ENCODE measurements at places on chromosomes 4 and X. TPM values are rescaled to one million over a fixed set of nuclear protein-coding genes. Genes with fewer than 3 reads are reported as not detected.
A peak's percentile ranks its signal among the peaks of the same experiment; 100 is the strongest.

DNA sequence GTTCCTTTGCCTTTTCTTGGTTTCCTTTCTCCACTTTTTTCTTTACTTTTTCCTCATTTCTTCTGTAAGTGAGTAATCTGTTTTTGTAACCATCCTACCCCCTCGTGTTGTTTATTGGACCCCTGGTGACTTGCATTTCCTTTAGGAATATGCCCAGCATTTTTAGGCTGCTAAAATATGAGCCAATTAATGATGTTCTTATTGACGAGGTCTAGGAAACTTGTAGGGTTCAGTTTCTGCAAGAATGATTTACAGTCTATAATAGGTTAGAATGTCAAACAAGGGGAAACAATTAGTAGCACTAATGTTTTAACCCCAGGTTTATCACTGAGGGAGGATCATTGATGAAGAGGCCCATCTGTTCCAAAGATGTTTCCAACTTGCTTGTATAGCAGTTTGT is 79.0 kb downstream of the CPE start:
- DNase-seq: no peak

DNA sequence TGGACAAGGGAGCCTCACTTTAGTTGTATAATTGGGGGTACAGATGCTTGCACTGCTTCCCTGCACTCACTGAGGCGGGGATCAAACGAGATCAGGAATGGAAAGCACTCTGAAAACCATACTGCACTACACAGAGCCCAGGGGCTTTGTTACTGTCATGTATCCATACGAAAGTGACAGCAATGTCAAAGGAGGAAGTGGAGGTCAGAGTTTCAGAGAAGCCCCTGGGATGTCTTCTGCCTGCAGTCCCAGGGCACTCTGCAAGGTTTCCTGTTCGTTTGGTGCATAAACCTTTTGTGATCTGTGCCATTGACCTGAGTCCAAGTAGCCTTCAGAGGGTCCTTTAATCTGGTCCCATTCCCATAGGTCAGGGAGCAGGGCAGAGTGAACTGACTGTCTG is 31.2 kb downstream of the RNF175 start:
- no peak for DNase-seq

DNA sequence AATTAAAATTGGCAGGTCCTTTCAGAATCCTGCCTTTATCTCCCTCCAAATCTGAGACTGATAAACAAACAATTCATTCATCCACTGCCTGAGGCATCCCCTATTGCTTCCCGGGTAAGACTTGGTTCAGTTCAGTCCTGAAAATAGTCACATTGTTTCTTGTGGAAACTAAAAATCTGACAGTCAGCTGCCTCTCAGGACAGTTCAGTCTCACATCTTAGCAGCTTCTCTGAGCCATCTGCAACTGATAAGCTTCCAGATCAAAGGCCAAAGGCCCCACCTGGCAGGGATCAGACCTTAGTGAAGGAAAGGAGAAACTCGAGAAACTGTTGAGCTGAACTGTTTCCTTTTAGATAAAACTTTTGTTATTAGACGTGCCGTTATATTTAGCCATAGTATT is 264.5 kb downstream of the IL15 start:
- no peak for DNase-seq

GRCh38 chr4:48247878-48248558 is 21.6 kb downstream of the TEC start:
- DNase-seq: no peak

DNA sequence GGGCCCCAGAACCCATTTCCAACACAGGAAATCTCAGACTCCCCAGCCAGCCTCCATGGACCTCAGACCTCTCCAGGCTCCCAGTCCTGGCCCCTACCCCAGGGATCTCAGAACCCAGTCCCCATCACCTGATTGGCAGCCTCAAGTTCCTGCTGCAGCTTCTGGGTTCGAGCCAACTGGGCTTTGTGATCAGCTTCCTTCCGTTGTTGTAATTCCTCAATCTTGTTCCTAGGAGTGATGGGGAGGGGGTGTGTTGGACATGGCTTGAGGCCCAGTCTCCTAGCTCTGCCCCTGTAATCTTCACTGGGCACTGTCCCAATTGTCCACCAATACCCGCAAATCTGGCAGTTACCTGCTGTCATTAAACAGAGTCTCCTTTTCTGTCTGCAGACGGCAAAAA is 12.6 kb downstream of the GRIPAP1 start:
- no peak for DNase-seq

GRCh38 chrX:10893366-10893765 is 217.8 kb upstream of the HCCS start:
- no peak for DNase-seq

GRCh38 chrX:36534900-36535299 is 473.3 kb upstream of the FAM47C start:
- DNase-seq: no peak

DNA sequence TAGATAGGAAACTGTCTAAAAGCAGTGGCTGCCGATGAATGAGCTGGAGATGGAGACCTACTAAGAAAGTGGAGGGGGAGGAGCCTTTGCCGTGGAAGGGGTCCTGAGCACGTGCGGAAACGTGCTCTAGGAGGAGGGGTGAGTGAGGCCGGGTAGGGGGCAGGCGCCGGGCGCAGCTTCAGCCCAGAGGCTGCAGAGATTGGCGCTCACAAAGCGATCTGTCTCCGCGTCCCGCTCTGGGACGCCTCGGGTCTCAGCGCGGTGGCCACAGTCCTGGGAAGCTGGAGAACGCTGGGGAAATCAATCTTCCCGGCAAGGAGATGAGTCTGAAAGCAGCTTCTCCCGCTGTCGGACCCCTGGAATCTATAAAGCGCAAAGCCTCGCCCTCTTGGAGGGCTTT is 444 bp upstream of the ARHGAP6 start:
- no peak for DNase-seq

GRCh38 chr4:140635606-140636005 is 66.8 kb upstream of the UCP1 start:
- peak; percentile 90 for DNase-seq

- peak; percentile 41 for DNase-seq
Measured at GRCh38 chr4:138199568-138200235, 42.4 kb downstream of the SLC7A11 start.

- no peak for DNase-seq
Measured at GRCh38 chr4:107956011-107956410, 24.7 kb downstream of the CYP2U1 start.

- no peak for DNase-seq
Measured at GRCh38 chr4:110683601-110684000, 60.7 kb upstream of the PITX2 start.

DNA sequence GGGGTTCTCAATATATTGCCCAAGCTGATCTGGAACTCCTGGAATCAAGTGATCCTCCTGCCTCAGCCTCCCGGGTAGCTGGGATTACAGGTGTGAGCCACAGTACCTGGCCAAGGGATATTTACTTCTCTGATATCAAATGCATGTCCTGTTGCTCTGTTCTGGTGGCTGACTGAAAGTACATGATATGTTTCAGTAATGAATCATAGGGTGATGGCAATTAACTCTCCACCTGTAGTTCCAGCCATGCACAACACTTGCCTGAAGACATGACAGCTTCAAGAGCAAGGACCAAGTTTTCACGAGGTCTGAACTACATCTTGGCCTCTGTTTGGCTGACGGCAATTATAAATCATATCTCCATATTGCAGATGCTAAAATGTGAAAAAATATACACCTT is 9.1 kb downstream of the ZCCHC4 start:
- DNase-seq: no peak

GRCh38 chr4:138190452-138190858 is 51.7 kb downstream of the SLC7A11 start:
- DNase-seq: no peak

DNA sequence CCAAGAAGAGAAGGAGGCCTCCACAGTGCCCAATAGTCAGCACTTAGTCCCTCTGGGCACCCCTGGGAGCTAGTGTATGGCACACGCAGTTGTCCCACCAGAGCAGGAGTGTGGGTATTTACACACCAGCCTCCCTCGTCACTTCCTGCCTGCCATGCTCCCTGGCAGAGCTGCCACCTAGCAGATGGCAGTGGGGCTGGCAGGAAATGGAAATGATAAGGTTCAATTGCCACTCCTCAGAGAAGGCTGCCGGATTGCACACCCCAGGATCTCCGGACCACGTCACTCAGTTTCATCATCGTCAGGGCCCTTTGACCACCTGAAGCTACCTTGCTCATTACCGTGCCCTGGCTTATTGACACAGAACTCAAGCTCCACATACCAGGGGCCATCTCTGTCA is 173.3 kb upstream of the PSAPL1 start:
- no peak for DNase-seq

GRCh38 chrX:39504850-39505259 is 592.9 kb downstream of the BCOR start:
- no peak for DNase-seq

DNA sequence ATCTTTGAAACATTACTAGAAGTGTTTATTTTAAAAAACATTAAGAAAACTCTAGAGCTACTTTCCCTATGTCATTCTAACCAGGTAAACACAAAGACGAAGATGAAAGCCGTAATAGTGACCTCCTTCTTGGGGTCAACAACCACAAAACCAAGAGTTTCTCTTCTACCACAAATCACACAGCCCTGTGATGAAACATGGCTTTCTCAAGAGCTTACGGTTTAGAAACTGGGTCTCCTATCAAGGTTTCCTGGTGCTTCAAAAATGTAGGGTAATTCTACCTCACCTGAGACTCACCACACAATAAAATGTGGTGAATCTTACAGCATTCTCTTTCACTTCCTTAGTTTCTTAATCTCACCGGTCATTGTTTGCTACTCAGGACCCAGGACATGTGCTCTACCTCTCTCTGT is 50.9 kb downstream of the CORIN start:
- DNase-seq: peak; percentile 7

- DNase-seq: no peak
Measured at GRCh38 chr4:85756938-85757337, 282.0 kb downstream of the ARHGAP24 start.

GRCh38 chr4:111400741-111401140 is 744.5 kb upstream of the FAM241A start:
- peak; percentile 80 for DNase-seq

DNA sequence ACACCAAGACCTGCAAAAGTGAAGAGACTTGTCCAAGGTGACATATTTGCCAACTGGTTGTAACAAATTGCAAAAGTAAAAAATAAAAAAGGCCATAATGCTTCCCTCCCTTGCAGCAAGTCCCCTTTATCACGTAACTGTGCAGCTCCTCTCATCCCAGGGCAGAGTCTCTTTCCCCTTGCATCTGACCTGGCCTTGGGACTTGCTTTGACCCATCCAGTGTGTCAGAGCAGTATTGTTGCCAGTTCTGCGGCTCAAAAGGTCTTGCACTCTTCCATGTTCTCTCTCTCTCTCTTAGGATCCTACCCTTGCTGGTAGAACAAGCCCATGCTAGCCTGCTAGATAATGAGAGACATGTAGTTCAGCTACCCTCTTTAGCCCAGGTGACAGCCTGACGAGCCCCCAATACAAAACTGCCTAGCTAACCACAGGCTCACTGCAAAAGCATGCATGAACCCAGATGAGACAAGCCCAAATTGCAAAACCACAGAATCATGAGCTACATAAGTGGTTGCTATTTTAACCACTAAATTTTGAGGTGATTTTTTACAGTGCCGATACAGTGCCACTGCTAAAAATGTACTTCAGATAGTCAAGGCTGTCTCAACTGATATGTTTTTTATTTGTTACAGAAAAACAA is 289.5 kb upstream of the PPARGC1A start:
- DNase-seq: no peak

DNA sequence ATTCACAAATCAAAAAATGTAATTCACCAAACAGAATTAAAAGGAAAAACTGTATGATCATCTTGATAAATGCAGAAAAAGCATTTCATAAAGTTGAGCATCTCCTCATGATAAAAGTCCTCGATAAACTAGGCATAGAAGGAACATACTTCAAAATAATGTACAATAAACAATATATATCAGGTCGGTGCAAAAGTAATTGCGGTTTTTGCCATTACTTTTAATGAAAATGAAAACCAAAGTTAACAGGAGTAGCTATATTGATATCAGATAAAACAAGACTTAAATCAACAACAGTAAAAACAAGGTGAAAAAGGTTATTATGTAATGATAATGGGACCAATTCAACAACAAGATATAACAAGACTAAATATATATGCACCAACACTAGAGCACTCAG is 372.1 kb downstream of the RAB28 start:
- no peak for DNase-seq

GRCh38 chr4:1686440-1687036 is 2.4 kb upstream of the FAM53A start:
- no peak for DNase-seq

- no peak for DNase-seq
Measured at GRCh38 chr4:45776146-45776545, 347.7 kb downstream of the GABRG1 start.

DNA sequence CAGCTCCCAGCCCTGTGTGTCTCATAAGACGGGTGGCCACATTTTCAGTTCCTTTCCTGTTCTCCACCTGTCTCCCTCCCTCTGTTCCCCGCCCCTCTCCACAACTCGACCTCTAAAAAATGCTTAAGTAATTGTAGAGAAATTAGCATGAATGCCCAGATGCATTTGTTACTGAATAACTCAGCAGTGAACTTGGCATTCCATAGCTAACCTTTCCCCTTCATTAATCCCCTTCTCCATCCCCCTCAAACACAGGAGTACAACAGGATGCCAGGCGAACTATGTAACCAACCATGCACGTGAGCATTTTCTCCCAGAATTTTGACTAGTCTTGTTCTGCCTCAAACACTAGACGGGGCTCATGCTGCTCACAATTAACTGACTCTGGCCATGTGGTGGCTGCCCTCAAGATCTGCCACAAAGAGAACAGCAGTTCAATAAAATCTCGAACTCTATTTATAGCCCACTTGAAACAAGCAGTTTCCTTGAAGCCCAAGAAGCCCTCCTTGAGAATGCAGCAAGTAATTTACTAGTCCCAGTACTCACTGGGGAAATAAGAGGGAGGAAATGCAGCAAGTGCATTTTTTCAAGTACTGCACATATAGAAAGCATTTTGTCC is 351.2 kb downstream of the ARHGAP24 start:
- DNase-seq: peak; percentile 88

- DNase-seq: peak; percentile 59
Measured at GRCh38 chrX:39063037-39063436, 261.8 kb downstream of the MID1IP1 start.

GRCh38 chrX:40885989-40886388 is 150.6 kb upstream of the MED14 start:
- DNase-seq: no peak

- no peak for DNase-seq
Measured at GRCh38 chr4:6137027-6137746, 63.2 kb downstream of the JAKMIP1 start.

The LAMP2 gene
- total RNA-seq: 2.6 TPM

The PNMA3 gene
- 0.73 TPM for total RNA-seq

The UGT2B10 gene
- total RNA-seq: not detected

The NLGN3 gene
- 0.92 TPM for total RNA-seq

The IL13RA1 gene
- total RNA-seq: 37.7 TPM

The NWD2 gene
- not detected for total RNA-seq

The LRAT gene
- total RNA-seq: not detected

The PPARGC1A gene
- total RNA-seq: 78.8 TPM

The LPAR4 gene
- not detected for total RNA-seq

The FGD1 gene
- total RNA-seq: 1.8 TPM

The OTUD5 gene
- 16.9 TPM for total RNA-seq

The ARHGAP4 gene
- 45.2 TPM for total RNA-seq

The MAP7D2 gene
- total RNA-seq: 70.0 TPM

The SLIT2 gene
- 9.6 TPM for total RNA-seq

The CXorf51A gene
- not detected for total RNA-seq

The ETDC gene
- total RNA-seq: not detected

The HTN3 gene
- not detected for total RNA-seq

The PDLIM3 gene
- total RNA-seq: 259 TPM

All from stomach (tissue), 19 donors.